GM13977 (cell line): ENCODE measurements at places on chromosomes 2 and 18.

DNA sequence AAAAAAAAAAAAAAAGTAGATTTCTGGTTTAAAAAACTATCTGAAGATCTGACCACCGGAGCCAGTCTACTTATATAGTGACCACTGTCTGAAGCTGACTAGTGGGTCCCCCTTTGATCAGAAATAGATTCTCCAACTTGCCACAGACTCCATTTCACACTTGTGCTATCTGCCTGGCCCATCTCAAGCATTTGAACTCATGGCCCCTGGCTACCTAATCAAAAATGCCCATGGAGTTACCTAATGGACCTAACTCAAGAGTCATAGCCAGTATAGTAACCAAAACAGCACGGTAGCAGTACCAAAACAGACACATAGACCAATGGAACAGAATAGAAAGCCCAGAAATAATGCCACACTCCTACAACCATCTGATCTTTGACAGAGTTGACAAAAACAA, 17.0 kb upstream of the ATL2 start:
- DNase-seq, result no peak

DNA sequence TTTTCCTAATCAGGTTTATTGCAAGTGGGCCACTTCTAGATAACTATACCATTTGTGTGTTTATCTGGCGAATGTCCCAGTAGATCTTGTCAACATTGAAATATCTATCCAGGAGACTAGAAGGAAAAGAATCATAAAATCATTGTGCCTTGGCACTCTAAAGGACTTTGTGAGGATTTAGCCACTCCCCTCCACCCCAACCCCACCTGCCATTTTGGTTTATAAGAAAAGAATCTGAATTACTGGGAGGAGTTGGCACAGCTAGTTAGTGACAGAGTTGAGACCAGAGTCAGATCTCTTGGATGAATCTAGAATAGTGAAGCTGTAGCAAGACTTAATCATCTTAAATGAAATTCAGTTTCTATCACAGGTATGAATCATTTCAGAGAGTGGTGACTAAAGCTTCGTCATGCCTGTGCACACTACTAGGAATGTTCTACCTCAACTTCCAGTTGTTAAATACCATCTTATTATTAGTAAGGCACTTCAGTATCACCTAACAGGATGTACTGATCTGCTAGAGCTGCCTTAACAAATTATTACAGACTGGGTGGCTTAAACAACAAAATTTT, 212.7 kb upstream of the SLC14A2 start:
- no peak for DNase-seq

- DNase-seq, result no peak
These were observed 42.0 kb downstream of the TFCP2L1 start for GRCh38 chr2:121242976-121243375.

DNA sequence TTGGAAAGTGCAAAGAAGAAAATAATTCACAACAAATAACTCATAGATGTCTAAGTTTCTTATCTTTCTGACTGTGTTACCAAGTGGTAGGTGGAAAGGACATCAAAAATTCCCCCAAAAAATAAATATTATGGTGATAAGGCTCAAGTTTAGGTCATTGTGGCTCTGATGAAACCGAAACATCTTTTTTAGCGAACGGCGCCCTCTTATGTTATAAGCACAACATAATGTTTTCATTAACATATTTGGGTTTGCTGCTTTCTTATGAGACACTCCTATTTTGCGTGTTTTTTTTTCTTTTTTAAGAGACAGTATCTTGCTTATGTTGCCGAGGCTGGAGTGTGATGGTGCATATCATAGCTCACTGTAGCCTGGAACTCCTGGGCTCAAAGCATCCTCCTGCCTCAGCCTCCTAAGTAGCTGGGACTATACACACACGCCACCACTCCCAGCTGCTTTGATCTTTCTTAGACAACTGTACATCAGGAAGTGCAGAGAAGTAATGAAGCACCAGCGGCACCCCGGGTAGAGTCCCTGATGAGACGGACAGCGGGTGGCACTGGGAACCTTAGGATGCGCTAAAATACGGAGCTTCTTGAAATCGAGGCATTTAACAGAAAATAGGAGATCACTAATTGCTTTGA, 38.5 kb upstream of the SLC35G4 start:
- no peak for DNase-seq

GRCh38 chr2:76251342-76251741, 540.6 kb upstream of the GCFC2 start:
- DNase-seq, result no peak

DNA sequence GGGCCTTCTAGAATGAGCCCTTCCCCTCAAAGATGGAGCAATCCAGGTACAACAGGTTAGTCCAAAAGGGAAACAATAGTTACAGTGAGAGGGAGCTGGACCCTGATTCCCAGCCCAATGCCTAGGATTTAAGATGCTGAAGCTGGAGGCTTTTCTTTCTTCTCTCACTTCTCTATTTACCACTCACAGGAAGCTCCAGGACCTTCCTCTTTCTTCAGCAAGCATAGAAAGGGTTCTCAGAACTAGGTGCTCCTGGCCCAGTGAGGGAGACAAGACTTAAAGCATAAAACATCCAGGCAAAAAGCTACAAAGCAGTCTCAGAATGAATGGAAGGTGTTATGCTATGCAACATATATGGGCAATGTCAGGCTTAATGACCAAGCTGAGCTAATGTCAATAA, 279.0 kb downstream of the SRBD1 start:
- DNase-seq, result no peak

- DNase-seq, result no peak
These were observed 69.9 kb upstream of the MMADHC start for GRCh38 chr2:149657401-149658040.

DNA sequence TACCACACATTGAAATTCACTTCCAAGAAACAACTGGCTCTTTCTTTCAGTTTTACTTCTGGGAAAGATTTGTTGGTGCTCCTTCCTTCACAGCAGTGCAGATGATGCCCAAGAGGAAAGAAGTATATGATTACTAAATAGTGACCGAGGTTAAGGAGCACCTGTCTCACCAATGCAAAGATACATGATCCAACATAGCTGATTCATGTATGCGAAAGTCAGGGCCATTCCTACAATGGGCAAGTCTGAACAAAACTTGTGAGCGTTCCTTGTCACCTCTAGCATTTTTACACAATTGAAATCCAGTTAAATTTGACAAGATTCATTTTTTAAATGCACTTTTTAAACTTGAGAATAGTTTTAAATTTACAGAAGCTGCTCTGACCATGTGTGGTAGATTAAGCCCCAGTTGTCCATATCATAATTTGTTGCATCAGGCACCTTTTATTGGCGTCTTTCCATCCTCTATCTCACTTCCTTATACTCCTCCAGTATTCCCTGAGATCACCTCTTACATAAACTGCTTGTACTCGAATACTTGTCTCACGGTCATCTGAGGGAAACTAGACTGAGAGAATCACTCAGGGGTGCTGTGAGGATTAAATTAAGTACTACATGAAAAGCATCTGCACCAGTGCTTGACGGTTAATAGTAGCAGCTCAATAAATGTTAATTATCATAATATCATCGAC, 438.8 kb upstream of the CDH20 start:
- no peak for DNase-seq

DNA sequence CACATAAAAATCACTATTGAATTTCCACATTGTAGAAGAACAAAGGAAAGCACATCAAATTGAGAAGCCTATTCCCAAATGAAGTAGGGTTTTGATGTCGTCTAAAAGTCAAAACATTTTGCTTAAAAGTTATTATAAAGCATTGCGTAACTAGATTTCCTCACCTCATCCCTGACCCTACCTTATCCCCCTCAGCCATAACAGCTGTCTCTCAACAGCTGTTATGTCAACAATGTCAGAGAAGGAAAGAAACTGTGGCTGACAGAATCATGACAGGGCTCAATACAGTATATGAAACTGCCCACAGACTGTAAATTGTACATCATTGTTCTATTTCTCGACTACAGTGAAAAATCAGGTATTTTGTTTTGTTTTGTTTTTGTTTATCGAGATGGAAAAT, 63.0 kb upstream of the ACVR1C start:
- DNase-seq, result no peak

- no peak for DNase-seq
These were observed 44.3 kb downstream of the ARHGAP28 start for GRCh38 chr18:6773777-6774176.

GRCh38 chr18:56919190-56919589, 227.7 kb upstream of the BOD1L2 start:
- no peak for DNase-seq

- peak; percentile 24 for DNase-seq
These were observed 2.4 kb downstream of the TMEM200C start for GRCh38 chr18:5892823-5893431.
